CD4-positive, alpha-beta T cell treated with Interleukin-1 beta for 1 hour (primary cell): ENCODE measurements at places on chromosomes 2 and 18.

GRCh38 chr2:46462936-46463335 is 16.4 kb upstream of the TMEM247 start:
- DNase-seq, result no peak

GRCh38 chr2:68188831-68189230 is 31.1 kb downstream of the PNO1 start:
- no peak for DNase-seq

DNA sequence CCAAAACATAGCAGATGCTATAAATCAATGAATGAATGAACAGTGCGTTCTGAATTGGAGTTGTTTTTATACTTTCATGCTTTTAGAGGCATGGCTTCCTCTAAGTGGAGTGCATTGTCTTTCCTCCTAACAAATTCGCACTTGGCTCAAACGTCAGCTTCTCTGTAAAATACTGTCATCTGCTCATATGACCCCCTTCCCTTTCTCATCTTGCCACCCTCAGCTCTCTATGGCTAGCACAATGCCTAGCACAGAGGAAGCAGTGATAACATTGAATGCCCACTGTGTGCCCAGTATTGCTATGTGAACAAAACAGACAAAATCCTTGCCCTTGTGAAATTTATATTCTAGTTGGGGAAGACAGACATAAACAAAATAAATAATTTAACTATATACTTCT is 258.8 kb downstream of the MREG start:
- no peak for DNase-seq

GRCh38 chr18:52484977-52485376 is 145.0 kb downstream of the DCC start:
- DNase-seq, result no peak

- peak; percentile 25 for DNase-seq
Observed at GRCh38 chr2:128091726-128092080, 703 bp downstream of the UGGT1 start.
